Activated CD8-positive, alpha-beta memory T cell treated with anti-CD3 and anti-CD28 coated beads for 1 hour (primary cell): ENCODE measurements at places on chromosomes 5 and 9.

- DNase-seq = no peak
Measured at GRCh38 chr5:15929611-15930263, 249.9 kb downstream of the MARCHF11 start.

- DNase-seq = no peak
Measured at GRCh38 chr5:119420169-119420568, 32.1 kb upstream of the HSD17B4 start.

DNA sequence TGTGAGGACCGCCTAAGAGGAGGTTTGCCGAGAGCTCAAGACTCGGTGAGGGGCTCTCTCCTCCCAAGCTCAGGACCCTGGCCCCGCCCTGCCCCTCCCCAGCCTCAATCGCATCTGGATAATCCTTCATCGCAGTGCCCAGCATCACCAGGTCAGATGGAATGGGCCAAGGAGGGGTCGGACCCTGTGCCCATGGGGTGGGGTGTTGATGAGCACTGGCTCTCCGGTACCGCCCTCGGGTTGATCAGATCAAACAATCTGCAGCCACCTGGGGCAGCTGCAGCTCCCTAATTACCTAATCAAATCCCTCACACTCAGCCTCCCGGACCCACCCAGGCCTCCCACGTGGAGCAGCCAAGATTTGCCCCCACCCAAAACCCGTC is 24.4 kb upstream of the TDRD7 start:
- no peak for DNase-seq

GRCh38 chr5:14399054-14399692 is 182.4 kb upstream of the OTULINL start:
- DNase-seq = no peak

DNA sequence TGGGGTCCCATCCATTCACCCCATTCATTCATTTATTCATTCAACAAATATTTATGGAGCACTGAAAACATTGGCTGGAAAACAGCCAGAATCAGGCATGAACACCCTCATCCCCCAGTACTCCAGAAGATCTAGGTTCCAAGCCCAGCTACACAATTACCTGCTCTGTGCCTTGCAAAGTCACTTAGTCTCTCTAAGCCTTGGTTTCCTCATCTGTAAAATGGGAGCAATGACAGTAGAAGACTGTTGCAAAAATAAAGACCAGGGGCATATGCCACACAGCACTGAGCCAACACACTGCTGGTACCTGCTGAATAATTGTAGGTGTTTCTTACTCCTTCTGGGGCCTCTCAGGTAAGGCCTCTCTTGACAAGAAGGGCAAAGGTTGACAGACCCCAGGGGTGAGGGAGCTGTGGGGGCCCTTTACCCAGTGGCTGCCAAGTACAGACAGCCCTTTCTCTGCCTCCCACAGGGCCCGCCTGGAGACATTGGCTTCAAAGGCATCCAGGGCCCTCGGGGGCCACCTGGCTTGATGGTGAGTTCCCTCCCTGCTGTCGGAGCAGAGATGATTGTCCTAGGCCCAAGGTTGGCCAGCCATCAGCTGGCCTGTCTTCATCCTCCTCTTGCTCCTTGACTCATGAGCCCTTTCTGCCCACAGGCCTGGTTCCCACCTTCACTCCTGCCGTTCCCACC is 22.6 kb upstream of the ORM1 start:
- no peak for DNase-seq

DNA sequence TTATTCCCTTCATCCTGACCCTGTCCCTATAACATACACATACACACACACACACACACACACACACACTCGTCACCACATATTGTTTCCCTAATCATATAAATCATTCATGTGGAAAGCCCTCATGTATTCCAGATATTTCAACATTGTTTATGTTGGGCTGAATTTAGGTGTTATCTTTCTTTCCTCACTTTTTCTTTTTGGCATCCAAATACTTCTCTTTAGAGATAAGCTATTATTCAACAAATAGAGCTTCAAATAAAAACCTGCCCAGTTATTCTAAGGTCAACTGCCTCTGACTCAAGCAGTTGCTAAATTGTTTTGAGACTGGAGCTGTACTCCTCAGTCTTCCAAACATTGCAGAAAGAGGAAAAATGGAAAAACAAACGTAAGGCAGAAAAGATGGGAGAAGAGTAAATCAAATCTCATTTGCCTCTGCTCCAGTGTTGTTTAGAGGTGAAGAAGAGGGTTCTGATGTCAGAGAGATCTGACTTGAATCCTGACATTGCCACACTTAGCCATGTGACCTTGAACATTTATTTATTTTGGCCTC is 215.7 kb downstream of the GAS1 start:
- no peak for DNase-seq

- no peak for DNase-seq
Measured at GRCh38 chr5:38734353-38734752, 111.5 kb upstream of the OSMR start.

DNA sequence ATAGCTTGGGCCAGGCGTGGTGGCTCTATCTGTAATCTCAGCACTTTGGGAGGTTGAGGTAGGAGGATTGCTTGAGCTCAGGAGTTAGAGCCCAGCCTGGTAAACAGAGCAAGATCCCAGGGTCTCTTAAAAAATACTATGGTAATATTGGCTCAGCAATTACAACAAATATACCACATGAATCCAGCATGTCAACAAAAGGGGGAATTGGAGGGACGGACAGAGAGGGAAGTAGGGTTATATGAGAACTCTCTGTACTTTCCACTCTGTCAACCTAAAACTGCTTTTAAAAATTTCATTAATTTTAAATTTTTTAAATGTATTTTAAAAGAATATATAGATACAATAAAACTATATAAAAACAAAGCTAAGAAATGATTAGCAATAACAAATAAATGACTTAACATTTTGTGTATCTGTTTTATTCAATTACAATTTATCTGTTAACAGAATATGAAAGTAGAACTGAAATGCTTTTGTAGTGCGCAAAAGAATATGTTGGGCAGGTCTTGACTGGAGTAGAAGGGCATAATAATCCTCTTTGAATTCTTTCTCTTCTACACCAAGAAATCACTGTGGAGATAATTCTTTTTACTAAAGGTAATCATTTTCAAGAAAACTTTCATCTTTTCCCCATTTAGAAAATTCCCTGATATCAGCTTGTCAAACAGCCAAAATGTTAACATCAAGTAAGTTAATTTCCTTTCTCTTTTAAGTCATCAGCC is 12.9 kb upstream of the CDC42SE2 start:
- DNase-seq = no peak

- no peak for DNase-seq
Measured at GRCh38 chr9:12723409-12724028, 30.3 kb downstream of the TYRP1 start.

DNA sequence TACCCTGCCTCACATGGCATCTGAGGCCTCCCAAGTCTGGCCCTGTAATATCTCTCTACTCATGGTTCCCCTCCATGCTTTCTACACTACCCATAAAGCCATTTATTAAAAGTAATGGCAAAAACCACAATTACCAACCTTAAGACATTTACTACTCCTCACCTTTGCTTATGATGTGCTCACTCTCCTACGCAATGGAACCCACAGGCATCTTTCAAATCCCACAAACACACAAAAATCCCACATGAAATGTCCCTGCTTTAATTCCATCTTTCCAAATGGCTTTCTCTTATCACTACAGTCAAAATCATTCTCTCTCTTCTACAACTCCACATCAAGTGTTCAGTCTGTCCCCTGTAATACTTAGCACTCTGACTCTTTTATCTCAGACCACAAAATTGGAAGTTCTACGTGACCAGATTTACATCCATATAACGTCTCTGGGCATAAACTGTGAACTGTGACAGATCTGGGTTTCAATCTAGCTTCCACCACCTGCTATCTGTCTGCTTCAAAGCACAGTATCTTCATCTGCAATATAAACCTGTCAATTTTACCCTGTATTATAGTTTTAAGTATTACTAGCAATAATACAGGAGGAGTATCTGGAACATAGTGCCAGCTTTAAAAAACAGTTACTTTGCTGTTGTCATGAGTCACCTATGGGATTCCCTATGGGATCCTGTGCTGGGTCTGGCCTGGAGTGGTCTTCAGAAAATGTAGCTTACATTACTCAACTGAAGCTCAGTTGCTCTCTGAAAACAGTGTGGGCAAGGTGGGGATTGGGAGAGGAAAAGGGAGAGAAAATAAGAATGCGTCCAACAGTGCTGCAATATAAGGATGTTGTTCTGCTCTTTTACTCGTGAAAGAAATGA is 137.1 kb upstream of the TRIM32 start:
- no peak for DNase-seq

DNA sequence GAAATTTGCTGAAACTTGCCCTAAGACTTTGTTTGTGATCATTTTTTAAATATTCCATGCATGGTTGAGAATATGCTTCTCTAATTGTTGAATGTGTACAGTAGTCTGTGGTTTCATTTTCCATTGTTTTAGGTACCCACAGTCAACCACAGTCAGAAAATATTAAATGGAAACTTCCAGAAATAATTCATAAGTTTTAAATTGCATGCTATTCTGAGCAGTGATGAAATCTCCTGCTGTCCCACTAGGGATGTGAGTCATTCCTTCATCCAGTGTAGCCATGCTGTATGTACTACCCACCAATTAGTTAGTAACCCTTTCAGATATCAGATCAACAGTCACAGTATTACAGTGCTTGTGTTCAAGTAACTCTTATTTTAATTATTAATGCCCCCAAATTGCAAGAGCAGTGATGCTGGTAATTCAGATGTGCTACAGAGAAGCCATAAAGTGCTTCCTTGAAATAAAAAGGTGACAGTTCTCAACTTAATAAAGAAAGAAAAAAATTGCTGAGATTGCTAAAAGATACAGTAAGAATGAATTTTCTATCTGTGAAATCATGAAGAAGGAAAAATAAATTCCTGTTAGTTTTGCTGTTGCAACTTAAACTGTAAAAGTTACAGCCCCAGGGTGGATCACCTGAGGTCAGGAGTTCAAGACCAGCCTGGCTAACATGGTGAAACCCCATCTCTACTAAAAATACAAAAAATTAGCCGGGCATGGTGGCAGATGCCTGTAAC is 79.9 kb upstream of the FBXL17 start:
- DNase-seq = no peak

GRCh38 chr9:134607971-134608370 is 33.6 kb upstream of the COL5A1 start:
- DNase-seq = no peak

- DNase-seq = no peak
Measured at GRCh38 chr9:80842389-80842788, 847.0 kb downstream of the TLE1 start.

- no peak for DNase-seq
Measured at GRCh38 chr5:1760656-1761452, 38.8 kb downstream of the MRPL36 start.

- DNase-seq = no peak
Measured at GRCh38 chr9:27162045-27162444, 53.0 kb downstream of the TEK start.

GRCh38 chr5:143737062-143737461 is 74.9 kb upstream of the HMHB1 start:
- no peak for DNase-seq

DNA sequence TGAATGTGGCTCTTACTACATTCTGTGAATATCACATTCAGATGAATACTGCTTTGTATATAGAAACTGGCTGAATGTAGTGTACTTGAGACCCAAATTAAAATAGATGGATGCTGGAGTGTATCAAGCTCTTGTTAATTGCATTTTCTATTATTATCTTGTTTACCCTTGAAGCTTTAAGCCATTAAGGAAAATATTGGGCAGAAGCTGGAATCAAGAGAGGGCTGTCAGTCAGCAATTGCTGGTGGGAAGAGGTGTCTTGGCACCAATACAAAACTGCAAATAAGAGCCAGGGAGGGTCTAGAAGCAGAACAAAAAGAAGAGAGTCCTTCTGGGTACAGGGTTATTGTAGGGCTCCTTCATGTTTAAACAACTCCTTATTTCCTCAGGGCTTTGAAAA is 38.8 kb downstream of the MUSK start:
- DNase-seq = no peak

- DNase-seq = no peak
Measured at GRCh38 chr5:41843456-41844370, 26.5 kb downstream of the OXCT1 start.

- no peak for DNase-seq
Measured at GRCh38 chr9:68498816-68499215, 41.9 kb downstream of the TMEM252 start.

GRCh38 chr5:1330847-1331831 is 13.8 kb downstream of the CLPTM1L start:
- DNase-seq = no peak

DNA sequence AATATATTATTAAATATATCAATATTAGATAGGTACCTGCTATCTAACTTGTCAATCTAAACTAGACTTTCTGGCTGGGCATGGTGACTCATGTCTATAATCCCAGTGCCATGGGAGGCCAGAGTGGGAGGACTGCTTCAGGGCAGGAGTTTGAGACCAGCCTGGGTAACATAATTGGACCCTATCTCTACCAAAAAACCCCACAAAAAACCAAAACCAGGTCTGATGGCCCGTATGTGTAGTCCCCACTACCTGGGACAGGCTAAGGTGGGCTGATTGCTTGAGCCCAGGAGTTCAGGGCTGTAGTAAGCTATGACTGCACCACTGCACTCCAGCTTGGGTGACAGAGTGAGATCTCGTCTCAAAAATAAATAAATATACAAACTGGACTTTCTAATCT is 55.0 kb downstream of the PJA2 start:
- no peak for DNase-seq

DNA sequence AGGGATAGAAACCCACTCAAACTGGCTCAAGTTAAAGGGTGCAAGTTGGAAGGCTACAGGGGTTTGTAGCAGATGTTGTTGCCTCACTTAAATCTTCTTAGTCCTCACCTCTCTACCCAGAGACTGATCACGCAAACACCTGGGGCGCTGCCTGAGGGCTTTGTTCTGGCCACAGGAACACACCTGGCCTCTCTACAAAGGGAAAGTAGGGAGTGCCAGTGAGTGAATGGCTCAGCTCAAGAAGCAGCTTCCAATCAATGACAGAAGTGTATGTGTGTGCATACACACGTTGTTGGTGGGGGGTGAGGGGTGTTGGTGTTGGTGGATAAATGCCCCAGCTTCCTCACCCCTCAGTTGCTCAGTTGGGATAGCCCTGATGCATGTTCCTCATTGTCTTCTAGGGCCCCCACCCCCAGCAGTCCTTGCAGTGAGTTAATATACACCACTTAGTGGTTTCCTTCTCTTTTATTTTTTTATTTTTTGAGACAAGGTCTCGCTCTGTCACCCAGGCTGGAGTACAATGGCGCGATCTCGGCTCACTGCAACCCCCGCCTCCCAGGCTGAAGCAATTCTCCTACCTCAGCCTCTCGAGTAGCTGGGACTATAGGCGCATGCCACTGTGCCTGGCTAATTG is 30.6 kb upstream of the CTNNA1 start:
- DNase-seq = no peak

GRCh38 chr9:81964218-81965171 is 21.2 kb downstream of the SPATA31D3 start:
- DNase-seq = no peak

DNA sequence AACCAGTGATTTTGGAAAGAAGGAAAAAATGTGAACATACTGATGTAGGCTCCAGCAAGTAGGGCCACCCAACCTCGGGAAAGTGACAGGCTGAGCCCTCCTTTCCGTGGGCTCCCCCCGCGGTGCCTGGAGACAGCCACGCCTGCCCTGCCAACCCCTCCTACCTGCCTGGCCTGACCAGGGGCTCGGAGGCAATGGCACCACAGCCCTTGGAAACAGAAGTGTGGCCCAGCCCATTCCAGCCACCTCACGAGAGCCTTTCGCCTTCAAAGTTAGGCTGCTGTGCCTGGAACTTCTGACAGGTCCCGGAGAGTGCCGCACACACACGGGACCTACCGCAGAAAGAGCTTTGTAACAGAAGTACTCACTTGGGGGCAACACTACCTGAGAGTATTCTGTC is 49.5 kb upstream of the LRRC14B start:
- no peak for DNase-seq

GRCh38 chr9:136544548-136544963 is 1.3 kb downstream of the NOTCH1 start:
- no peak for DNase-seq
